ENCODE measurements at places on chromosomes 7 and 10.

GRCh38 chr10:536371-536925 lies 153.0 kb downstream of the DIP2C start:
- DNase-seq = no peak

DNA sequence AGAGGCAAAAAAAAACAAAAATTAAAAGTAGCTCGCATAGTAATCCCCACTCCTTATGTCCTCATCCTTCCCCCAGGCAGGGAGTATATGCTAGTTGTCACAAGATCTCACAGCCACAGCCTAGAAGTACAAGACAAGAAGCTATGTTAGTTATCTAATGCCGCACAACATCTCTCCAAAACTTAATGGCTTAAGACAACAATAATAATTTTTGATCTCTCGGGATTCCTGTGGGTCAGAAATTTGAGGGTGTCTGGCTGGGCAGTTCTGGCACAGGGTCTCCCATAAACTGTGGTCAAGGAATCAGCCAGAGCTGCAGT lies 39.7 kb downstream of the CPVL start:
- no peak for DNase-seq

DNA sequence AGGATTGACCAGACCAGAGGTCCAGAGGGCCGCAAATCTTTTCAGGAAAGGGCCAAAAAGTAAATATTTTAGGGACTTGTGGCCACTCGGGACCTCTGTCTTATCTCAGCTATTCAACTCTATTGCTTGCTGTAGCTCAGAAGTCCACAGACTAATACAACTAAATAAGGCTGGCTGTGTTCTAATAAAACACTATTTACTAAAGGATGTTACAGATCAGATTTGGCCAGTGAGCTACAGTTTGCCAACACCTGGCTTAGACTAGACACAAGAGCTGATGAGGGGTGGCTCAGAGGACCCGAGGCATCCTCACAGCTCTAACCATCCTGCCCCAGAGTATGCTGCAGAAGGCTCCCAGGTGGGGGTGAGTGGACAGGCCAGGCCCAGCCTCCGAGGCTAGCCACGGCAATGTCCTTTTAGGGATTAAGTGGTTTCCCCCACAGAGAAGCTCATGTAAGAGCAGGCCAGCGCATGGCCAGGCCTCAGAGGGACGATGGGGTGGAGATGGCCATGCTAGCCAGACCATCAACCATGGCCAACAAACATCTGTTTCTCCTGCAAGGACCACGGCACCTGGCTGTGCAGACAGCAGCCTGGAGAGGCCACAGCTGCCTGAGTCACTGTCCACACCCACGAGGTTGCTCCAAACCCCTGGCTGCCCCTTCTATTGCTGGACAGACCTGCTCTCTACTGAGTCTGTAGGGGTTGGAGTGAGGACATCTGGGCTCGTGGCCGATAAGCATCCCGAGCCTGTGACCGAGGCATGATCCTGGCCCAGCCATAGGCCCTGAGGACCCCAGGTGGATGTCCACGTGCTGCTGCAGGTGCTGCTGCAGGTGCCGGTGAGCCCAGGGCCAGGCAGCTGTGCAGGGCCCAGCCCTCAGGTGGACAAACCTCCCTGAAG lies 76.5 kb downstream of the AFAP1L2 start:
- DNase-seq = no peak

DNA sequence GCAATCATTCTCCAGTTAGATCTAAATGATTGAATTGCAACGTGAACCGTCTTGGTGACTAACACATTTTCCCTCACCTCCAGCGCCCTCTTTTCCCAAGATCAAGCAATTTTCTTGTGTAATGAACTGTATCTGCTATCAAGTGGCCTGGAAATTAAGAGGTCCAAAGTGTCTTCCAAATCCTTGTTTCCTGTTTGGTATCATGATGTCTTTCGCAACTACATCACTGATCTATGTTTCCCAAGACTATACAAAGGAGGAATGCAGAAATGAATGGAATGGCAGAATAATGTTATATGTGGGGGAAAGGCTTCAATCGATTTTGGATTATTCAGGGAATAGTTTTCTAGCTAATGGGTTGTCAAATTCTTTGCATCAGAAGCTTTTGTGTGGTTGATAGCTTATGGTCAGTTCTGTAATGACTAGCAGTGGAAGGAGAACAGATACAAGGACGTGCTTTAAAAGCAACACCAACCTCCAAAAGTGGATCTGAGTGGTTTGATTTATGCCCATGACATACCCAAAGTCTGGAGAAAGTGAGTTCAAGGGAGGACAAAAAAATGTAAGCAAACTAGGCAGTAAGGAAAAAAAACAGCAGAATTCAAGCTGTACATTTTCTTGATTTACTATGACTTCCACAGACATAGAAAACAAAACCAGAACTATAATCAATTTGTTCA lies 14.6 kb upstream of the ZEB1 start:
- no peak for DNase-seq

GRCh38 chr7:112749775-112750174 lies 40.4 kb downstream of the TMEM168 start:
- no peak for DNase-seq

GRCh38 chr10:89003344-89003743 lies 12.7 kb downstream of the FAS start:
- DNase-seq = no peak
